Colonic mucosa (tissue), 4 donors: ENCODE measurements at places on chromosomes 13 and 19.

GRCh38 chr13:31175847-31176532 is 14.3 kb upstream of the HSPH1 start:
- DNase-seq, result no peak

DNA sequence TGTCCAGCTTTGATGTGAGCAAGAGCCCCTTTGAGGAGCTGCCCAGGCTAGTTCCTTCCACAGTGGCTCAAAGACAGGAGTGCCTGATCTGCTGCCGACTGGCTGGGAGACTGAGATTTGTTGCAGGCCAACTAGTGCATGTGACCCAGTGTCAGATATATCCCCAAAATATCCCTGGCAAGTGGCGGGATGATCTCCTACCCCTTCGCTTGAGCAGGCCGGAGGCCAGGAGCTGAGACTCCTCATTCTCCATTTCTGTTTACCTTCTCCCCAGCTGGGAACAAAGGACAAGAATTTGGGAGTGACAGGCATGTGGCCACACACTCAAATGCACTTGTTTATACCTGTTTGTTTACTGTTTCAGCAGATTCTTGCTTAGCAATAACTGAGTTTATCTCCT is 37.1 kb upstream of the XPO4 start:
- DNase-seq, result no peak

DNA sequence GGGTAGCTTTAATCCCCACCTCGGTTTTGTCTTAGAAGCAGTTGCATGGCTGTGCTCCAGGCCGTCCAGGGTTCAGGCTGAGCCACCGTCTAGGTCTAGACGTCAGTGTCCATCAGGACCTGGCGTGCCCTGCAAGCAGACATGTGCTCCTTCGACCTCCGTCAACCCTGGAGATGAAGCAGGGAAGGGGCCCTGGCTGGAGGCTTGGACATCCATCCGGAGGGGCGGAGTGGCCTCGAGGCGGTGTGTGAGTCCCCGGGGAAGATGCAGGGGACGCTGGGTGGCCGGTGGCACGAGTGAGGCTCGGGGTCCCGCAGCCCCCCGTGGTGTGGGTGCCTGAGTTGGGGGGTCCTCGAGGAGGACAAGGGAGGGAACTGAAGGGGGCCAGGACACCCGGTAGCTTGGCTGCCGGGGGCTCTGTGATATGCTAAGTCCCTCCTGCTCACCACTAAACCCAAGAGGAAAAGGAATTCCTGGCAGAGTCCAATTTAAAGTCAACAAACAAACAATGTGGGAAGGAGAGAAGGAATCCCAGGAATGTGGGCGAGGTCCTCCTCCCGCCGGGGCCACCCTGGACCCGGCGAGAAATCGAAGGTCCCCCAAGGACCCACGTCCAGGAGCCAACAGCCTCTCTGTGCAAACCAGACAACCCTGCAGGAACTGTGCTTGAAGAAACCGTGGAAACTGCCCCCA is 14.9 kb upstream of the PTBP1 start:
- DNase-seq, result no peak

DNA sequence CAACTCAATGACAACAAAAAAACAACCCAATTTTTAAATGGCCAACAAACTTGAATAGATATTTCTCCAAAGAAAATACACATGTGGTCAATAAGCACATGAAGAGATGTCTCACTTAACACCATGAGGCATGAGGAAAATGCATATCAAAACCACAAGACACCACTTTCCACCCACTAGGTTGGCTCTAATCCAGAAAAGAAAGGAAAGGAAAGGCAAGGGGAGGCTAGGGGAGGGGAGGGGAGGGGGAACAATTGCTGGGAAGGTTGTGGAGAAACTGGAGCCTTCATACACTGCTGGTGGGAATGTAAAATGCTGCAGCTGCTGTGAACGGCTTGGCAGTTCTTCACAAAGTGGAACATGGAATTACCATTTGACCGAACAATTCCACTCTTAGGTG is 854.3 kb downstream of the UQCRFS1 start:
- no peak for DNase-seq

DNA sequence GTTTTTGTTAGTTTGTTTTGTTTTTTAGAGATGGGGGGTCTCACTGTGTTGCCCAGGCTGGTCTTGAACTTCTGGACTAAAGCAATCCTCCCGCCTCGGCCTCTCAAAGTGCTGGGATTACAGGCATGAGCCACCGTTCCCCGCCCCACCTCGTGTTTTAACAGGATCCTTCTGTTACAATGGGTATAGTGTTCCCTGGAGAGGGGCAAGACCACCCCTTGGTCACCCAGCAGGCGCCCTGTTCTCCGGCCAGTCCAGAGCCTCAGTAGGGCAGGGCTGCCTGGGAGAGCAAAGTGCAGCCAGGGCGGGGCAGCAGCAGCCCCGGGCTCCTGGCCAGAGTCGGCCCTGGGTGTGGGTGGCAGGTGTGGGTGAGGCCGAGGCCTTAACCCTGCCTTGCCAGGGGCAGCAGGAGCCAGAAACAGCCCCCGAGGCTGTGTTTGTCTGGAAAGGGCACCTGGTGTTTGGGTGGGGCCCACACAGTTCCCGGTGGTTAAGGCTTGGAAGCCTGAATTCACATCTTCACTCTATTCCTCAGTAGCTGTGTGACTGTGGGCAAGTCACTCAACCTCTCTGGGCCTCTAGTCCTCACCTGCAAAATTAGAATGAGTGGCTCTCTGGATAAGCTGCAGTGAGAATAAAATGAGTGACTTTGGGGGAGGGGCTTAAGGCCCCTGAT is 7.2 kb downstream of the VASP start:
- peak; percentile 92 for DNase-seq

DNA sequence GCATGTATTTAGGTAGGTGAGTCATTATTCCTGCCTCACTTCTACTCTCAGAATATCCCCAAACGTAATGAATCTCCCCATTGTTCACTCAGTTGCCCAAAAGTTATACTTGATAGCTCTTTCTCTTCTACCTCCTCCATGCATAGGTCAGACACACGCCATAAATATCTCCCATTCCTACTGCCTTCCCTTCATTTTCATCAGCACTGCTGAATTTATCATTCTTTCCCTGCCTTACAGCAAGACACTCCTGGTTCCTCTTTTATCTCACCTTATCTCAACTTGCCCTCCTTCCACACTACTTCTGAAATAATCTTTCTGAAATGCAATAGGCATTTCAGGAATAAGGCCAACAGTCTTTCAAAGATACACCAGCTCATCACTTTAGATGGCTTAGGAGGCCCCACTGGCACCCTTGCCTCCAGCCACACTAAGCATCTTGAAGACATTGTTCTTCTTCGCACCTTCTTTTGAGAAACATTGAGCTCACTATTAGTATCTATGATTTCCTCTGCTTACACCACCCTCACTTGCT is 333.9 kb downstream of the MYO16 start:
- DNase-seq, result no peak

DNA sequence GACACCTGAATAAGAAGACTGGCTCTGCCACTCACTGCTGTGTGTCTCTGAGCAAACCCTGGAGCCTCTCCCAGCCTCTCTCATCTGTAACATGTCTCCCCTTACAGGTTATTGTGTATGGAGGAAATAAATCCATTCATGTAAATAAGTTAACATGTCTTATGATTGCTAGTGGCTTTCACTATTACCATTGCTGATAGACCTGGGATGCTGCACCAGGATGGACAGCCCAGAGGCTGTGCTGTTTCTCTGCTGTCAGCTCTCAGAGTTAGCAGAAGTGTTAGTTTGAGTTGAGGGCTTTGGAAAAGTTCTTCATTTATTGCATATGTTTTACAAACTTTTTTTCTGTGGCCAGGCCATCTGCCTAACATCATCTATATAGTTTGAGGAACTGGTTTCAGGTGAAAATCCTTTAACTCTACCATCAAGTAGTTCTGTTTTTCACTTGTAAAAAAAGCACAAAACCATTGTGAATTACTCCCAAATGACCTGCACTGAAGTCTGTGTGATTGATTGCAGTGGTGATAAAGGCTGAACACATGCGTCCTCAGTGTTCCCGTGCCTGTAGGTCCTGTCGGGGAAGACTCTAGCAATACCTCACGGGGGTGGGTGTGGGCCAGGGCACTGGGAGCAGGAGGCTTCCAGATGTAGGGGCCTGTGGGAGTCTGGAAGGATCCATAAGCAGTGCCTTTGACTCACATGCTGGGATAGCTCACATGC is 24.6 kb downstream of the MPHOSPH8 start:
- DNase-seq, result no peak

DNA sequence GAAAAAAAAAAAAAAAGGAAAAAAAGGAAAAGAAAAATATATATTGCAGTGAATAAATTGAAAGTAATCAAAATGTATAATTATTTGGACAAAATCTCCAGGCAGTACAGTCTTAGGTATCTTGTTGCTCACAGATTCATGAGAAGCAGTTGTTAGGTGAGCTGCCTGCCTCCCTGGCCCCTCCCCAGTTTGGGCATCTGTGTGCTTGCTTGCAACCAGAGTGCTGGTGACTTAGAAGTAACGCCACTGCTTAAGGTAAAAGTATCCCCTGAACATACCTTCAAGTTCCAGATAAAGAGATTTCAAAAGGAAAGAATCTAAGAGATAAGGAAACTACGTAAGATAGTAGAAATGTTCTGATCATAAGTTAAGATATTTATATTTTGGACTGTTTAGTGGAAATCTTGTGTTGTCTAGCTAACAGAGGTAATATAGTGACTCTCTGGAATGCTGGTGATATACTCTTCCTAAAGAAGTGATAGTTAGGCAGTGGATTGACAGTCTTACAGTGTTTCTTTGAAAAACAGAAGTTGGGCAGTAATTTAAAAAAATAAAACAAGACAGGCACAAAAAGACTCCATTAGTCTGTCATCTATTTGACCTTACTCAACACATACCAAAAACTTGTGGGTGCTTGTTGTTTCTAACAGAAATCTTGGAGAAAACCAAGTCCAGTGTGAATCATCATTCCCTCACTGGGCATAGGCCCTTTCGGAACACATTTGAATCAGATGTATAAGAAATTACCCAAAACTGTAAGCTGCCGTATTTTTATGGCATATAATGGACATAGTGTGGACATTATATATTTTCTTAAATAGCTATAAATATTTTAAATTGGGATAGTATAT is 38.3 kb upstream of the KCTD4 start:
- DNase-seq, result no peak

DNA sequence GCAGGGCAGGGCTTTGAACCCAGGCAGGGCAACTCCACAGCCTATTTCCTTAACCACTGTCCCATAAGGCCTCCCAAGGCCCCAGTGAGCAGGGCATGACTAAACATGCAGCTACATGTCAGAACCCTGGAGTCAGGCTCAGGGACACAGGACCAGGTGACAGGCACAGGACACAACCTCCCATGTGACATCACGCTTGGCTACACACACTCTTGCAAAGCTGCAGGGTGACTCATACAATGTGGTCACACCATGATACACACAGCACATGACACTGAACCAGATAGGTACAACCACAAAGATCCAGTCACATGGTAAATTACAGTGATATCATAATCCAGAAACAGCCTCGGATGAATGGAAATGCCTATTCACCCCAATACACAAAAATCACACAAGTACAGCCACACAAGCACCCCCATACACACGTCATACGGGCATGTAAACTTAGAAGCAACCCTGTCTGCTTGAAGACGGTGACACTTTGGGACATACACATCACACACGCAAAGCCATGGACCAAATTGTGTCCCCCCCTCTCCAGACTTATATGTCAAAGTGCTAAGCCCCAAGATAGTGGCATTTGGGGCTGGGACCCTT is 14.5 kb downstream of the KLK4 start:
- no peak for DNase-seq

- no peak for DNase-seq
These were observed 7.5 kb upstream of the ZNF350 start for GRCh38 chr19:51994048-51994644.

DNA sequence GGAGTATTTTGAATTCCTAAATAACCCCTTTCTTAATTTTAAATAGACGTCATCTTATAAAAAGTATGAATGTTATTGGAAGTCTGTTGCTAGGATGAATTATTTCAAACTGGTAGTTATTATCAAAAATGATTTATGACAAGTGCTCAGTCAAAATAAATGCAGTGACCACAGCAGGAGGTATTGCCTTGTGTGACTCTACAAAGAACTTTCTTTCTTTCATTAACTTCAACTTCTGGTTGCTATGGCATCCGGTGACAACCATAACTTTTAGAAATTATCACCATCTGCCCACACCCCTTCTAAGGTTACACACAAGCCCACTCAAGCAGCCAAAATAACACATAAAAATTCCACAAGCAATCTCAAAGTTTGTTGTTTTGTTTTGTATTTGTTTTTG is 189.9 kb downstream of the DACH1 start:
- no peak for DNase-seq

- no peak for DNase-seq
These were observed 16.4 kb upstream of the UPF3A start for GRCh38 chr13:114264886-114265611.
